ENCODE measurements at places on chromosomes 5 and 9.

DNA sequence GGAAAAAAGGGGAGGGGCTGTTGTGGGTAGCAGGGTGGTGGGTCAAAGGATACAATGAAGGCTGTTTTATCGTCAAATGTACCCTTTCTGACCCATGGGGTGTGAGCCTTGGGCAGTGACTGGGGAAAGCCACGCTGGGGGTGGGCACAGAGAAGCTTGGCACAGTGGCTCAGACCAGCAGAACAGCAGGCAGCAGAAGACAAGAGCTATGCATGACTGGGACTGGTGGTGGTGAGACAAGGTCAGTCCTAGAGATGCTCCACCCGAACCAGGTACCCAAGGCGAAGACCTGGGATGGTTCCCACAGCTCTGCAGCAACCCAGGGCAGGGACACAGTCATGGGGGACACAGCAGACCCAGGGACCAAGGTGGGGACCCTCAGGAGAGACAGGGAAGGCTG lies 38.3 kb downstream of the BICD2 start:
- no peak for DNase-seq

DNA sequence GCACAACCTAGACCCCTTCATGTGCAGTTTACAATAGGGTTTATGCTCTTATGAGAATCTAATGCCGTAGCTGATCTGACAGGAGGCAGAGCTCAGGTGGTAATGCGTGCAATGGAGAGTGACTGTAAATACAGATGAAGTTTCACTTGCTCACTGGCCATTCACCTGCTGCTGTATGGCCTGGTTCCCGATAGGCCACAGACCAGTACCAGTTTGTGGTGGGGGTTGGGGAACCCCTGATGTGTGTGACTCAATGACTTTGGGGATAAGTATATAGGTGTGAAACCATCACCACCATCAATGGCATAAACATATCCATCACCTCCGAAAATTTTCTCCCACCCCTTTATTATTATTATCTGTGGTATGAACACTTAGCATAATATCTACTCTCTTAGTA lies 42.1 kb downstream of the TLR4 start:
- DNase-seq = no peak

GRCh38 chr5:55427157-55427556 lies 107.6 kb downstream of the PLPP1 start:
- DNase-seq = no peak

DNA sequence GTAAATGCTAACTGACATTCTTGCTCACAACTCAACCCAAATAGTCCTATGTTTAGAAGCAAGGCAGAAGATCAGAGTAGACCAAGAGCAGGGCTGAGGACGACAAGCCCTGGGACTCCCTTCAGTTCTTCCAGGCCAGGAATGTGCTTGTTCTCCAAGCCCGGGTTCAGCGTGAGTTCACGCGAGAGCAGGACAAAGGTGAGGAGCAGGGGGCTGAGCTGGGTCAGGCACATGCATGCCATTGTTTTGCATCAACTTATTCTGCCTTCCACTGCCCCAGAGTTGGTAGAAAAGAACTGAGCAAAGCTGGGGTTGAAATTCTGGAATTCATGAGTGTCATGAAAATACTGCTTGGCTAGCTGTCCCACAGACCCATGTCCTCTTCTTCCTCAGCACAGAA lies 206.5 kb downstream of the PAX5 start:
- DNase-seq = no peak

GRCh38 chr5:172860520-172861443 lies 26.7 kb downstream of the ERGIC1 start:
- no peak for DNase-seq

GRCh38 chr9:95498641-95499040 lies 18.1 kb downstream of the PTCH1 start:
- DNase-seq = no peak

DNA sequence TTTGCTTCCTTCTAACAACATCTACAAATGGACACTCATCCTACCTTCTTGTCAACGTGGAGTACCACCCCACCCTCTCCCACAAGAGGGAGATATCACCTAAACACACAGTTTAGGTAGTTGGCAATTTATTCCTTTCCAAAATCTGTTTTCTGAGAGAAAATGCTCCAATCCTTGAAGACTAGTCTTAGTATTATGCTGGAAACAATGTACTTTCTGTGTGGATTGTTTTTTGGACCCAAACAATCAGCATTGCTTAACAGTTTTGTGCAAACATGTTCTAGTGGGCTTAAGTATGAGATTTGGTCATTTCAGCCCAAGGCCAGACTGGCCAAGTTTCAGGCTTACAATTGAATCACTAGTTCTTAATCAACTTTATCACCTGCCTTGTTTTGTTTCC lies 359.1 kb downstream of the ARHGEF28 start:
- DNase-seq = no peak

DNA sequence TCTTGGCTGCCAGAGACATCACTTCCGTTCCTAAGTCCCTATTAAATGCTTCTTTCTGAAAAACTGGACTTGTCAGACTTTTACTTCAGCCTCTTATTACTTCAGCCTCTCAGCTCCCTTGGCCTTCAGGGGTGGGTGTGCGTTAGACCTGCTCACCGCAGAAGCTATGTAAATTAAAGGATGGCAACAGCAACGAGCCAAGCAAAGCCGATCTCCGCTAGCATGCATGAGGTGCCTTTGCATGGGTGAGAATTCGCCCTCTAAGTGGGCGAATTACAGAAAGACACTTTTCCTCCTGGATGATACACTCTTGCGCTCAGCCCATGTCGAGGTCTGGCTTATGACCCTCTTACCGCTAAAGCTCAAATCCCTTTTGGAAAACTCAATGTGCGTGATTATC lies 10.9 kb upstream of the IL3 start:
- DNase-seq = no peak

DNA sequence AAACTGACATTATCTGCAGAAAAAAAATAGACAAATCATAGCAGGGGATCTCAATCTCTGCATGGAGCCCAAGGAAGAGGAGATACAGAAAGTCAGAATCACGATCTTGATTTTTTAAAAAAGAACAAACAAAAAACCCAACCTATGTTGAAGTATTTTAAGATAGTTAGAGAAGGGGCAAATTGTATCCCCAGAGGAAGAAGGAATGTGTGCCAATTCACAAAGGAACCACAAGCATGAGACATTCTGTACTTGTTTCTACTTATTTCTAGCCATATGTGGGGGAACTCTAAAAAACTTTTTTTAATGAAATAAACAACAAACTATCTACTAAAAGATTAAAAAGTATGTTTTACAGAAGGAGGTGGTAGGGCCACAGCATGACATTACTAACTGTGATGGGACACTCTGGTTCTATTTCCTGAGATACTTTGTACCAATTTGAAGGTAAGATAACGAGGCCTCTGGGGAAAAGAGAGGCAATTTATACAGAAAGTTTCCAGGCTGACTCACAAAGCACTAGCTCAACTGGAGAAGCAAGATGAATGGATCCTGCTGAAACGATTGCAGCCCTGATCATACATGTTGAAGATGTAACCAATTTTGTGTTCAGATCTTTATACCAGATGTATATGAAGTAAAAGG lies 22.5 kb downstream of the RANBP3L start:
- no peak for DNase-seq

- DNase-seq = no peak
Measured at GRCh38 chr9:135120249-135120648, 32.8 kb downstream of the OLFM1 start.

GRCh38 chr5:35736280-35736679 lies 118.6 kb downstream of the SPEF2 start:
- DNase-seq = no peak

- no peak for DNase-seq
Measured at GRCh38 chr5:675871-676698, 17.1 kb downstream of the TPPP start.

- no peak for DNase-seq
Measured at GRCh38 chr5:82218374-82219156, 59.6 kb downstream of the RPS23 start.

GRCh38 chr5:60259730-60260129 lies 366.2 kb upstream of the PDE4D start:
- no peak for DNase-seq

DNA sequence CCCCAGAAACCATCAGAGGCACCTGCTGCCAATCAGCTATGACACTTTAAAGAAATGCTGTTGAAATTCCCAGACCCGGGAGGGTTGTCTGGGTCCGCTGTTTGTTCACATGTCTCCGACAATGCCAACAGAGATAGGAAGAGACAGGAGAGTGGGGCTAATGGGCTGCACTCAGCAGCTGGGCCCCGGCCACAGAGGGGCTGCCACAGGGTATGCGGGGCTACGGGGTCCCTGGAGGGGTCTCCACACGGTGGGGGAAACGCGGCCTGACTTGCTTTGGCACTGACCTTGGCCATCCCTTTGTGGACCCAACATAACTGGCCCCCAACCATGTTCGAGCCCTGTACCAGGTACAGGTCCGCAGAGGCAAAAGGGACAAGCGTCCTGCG lies 121.0 kb upstream of the PPP1R26 start:
- no peak for DNase-seq

- DNase-seq = no peak
Measured at GRCh38 chr5:64532212-64532611, 26.4 kb downstream of the RGS7BP start.

DNA sequence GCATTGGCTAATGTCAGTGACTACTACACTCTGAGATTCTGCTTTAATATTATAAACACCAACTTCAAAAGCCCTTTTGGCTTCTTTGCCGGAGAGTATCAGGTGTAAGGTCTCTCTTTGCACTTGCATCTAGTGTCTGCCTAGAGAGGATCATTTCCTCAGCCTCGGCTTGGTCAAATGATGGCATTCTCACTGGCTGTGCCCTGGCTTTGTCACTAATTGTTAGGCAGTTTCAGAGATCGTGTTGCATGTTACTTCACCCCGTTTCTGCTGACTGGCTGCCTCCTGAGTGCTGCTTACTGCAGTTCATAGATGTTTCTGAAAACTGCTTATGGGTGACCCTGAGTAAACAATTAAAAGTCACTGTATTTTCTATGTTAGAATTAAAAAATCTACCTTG lies 48.8 kb downstream of the SLC1A3 start:
- DNase-seq = no peak

DNA sequence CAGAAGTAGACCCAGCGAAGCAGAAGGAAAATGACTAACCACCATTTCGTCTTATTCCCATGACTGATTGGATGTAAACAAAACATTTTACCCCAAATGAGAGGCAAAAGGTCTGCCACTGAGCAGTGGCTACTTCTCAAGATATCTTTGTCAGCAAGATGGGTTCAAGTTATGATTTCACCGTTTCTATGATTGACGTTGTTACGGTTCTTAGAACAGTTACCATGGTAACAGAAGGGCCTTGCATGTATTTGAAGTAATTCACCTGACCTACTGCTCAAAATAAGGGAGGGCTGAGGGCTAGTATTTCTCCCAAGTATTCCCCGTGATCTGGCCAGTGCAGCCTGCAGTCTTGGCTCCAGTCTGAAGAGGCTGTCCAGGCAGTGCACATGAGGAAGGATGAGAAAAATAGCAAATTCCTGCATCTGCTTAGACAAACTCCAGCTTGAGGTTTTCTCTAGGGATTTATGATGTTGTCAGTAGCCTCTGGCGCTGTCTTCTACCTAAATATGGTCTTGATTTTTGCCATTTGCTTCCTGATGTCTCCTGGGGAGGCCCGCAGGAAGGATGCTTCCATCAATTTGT lies 372.7 kb downstream of the TMEM38B start:
- no peak for DNase-seq

DNA sequence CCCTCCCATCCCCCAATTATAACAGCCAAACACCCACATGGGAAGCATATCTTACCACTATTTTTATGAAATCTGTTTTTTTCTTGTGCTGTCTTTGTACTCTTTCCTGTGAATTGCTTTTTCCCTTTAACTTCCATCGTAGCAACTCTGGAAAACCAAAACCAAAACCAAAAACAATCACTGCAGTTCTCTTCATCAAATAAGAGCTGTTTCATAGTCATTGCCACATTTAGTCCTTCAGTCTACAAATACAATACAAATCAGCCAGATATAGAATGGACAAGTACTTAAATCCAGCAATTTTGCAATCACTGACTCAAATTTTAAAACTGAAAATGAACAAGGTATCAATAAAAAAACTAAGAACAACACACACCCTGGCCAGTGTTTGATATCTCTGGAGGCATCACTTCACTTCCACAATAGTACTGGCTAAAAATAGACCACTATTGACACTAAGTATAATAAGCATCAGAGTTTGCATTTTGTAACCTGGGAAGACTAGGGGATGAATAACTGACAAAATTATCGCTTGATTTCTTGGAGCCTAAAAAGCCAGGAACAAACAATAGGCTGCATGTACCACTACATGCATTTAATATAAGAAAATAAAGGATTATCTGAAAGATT lies 5.4 kb downstream of the PUM3 start:
- no peak for DNase-seq

- peak; percentile 2 for DNase-seq
Measured at GRCh38 chr9:4574657-4575243, 84.5 kb downstream of the SLC1A1 start.

- no peak for DNase-seq
Measured at GRCh38 chr5:124022966-124023365, 511.0 kb downstream of the CSNK1G3 start.

- no peak for DNase-seq
Measured at GRCh38 chr5:122413722-122414121, 101.7 kb downstream of the SNCAIP start.

DNA sequence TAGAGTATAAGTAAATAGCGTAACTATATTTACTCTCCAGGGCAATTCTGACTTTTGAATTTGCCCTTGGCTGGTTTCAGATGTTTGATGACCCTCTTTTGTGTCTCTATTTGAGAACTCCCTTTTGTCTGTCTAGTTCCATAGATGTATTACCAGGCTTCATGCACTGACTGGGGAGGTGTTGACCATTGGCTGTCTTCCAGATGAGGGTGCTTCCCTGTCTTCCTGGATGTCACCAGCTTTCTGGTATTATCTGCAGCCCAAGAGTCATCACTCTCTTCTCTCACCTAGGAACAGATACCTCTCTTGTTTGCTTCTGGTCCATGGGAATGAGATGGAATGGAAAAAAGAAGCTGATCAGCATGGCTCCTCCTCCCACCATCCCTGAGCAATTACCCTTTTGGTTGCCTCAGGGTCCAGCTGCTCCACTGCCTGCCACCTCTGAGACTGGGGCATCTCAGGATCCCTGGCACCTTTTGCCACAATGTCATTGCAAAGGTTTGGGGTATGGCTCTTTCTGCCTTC lies 58.7 kb upstream of the TMED7 start:
- no peak for DNase-seq

DNA sequence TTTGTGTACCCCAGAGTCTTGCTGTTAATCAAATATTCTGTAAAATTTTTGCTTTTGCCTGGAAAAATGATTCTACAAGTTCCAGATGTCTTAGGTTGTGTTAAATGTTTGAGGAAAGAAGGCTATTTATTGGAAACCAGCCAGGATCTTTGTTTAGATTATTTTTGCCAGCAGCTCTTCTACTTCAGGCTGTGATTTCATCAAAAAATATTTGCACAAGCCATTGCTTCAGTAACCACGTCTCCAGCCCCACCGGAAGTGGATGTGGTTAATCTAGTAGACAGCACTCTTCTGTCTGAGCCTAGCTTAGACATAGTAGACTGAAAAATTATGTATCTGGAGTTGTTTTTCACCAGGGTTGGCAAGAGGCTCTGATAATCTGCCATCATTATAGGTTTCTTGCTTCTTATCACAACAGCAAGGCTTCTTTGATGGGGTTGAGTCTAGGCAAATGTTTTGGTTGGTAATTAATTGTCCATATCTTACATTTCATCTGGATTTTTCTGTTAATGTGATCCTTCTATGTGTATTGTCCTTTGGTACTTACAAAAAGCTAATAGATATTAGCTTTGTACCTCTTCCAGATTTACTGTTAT lies 17.1 kb downstream of the KCTD16 start:
- DNase-seq = peak; percentile 53

GRCh38 chr5:15510831-15511230 lies 10.9 kb downstream of the FBXL7 start:
- DNase-seq = no peak

GRCh38 chr5:1195916-1196315 lies 5.5 kb upstream of the SLC6A19 start:
- DNase-seq = no peak
